EH (cell line): ENCODE measurements at places on chromosomes 1 and 21.

- DNase-seq: peak; percentile 97
Measured at GRCh38 chr1:198492872-198493271, 47.6 kb downstream of the ATP6V1G3 start.

- DNase-seq: peak; percentile 64
Measured at GRCh38 chr21:32143241-32143939, 135.5 kb downstream of the MIS18A start.

- DNase-seq: no peak
Measured at GRCh38 chr1:242083742-242084141, 84.8 kb upstream of the MAP1LC3C start.

DNA sequence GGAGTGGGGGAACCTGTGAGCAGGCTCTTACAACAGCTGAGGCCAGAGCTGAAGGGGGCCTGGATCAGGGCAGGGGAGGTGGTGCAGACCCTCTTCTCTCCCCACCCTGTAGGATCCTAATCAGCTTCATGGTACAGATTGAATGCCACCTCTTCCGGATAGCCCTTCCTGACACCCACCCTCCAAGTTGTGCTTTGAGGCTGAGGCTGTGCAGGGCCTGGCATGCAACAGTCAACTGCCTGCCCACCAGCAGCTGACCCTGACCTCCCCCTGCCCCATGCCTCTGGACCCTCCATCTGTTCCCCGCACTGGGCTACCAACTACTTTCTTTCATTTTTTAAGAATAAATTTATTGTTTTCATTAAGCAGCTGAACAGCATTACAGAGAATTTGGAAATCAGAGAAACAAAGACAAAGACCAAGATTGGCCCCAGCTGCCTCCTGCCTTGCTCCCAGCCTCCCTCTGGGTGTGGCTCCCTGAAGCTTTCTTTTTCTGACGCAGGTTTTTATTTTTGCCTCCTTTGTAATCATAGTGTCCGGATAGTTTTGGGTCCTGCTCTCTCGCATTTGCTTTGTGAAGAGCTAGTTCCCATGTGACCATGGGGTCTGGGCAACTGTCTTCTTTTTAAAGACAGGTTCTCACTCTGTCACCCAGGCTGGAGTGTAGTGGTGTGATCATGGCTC, 12.8 kb downstream of the ZNF362 start:
- no peak for DNase-seq

DNA sequence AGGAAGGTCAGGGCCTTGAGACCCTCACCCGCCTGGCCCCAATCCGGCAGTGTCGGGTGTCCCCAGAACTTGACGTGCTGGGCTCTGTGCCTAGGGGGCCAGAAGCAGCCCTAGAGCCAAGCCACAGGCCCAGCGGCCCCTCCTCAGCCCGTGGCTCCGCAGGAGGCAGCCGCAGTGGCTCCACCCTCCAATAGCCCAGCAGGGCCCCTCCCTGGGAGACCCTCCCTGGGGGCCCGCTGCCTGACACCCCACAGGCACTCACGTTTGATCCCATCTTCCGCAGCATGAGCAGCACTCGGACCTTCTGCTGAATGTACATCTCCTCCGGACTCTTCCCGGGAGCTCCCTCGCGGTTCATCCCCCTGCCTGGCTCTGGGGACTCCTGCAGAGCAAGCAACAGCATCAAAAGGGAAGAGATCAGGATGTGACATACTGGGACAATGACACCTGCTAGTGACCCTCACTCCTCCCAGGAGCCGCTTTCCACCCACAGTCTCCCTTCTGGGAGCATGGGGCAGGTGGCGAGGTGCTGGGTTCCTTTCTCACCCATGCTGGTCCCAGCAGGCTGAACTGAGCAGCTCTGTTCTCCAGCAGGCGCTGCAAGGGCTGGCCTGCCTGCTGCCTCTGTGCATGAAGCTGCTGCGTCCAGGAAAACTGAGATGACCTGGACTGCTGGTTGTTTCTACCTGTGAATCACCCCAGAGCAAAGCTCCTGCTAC, 38.2 kb downstream of the CTNNBIP1 start:
- no peak for DNase-seq

DNA sequence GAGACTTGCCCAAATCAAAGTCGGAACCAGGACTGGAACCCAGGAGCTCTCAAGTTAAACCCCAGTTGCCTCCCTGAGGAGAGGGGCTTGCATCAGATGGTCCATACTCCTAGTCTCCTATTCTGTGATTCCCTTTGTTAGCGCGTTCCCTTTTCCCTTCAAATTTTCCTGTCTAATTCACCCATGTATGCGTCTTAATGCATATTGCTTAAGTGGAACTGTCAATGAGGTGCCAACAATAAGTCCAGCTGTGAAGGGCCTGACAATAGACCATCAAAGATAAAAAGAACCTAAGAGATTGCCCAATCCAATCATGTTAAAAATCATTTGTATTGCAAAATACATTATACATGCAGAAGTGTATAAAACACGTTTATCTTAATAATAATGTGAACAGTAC, 634 bp upstream of the SPATA6 start:
- DNase-seq: no peak

GRCh38 chr1:12087797-12088314, 24.8 kb downstream of the TNFRSF8 start:
- no peak for DNase-seq

DNA sequence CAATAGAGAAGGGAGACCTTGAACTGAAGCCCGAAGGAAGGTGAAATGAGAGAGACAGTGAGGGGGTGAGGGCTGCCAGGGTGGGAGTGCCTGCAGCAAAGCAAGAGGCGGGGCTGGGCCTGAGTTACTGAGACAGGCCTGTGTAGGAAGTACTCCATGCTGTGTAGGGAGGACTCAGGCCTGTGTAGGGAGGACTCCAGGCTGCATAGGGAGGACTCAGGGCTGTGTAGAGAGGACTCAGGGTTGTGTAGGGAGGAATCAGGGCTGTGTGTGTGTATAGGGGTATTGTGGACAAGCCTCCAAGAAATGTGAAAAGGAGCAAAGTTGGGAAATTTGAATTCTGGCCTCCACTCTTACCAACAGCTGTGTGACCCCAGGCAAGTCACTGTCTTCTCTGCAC, 133.8 kb upstream of the CACNA1E start:
- DNase-seq: no peak

DNA sequence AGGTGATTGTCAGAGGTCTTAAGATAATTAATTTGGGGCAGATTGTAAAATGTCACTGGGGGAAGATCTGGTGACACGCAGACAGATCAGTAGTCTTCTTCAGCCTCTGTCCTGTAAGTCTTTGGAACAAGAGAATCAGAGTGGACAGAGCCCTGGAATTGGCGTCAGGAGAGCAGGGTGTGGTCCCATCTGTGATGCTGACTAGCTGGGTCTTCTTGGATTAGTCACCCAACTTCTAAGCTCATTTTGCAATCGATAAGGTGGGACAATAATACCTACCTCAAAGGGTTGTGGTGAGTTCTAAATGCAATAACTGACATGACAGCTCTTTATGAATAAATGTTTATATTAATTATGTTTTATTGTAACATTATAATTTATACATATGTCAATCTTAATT, 4.8 kb downstream of the FASLG start:
- DNase-seq: no peak

- DNase-seq: peak; percentile 57
Measured at GRCh38 chr1:75708910-75709309, 15.6 kb upstream of the ACADM start.

- DNase-seq: peak; percentile 22
Measured at GRCh38 chr1:14842891-14843290, 244.4 kb downstream of the KAZN start.

GRCh38 chr1:229544587-229544986, 13.9 kb downstream of the ABCB10 start:
- DNase-seq: no peak

DNA sequence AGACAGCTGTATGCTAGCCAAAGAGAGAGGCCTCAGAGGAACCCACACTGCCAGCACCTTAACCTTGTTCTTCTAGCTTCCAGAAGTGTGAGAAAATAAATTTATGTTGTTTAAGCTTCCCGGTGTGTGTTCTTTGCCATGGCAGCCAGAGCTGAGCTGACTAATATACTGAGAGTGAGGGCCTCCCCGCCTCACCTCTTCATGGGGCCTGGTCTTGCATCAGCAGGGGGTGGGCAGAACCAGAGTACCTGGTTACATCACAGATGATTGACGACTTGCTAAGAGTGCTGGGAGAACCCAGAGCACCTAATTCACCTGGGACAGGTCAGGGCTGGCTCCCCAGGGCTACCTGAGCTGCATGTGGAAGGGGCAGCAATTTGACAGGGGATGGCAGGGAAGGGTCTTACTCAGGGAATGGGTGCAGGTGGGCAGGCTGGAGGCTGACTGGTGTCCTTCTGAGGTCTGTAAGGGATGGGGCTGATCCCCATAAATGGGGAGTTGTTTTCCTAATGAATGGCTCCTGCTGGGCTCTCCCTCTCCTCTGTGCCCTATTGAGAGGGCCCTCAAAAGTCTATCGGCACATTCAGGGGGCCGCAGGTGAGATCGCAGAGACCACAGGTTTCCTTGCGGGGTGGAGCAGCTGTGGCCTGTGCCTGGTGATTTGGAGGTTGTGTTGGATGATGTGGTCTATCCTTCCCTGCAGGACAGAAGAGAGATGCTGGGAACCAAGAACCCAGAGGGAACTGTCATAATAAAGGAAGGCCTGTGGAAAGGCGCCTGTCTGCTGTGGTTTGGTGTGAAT, 60.6 kb upstream of the ETV3 start:
- no peak for DNase-seq

- DNase-seq: no peak
Measured at GRCh38 chr21:20353351-20353750, 644.9 kb upstream of the NCAM2 start.

DNA sequence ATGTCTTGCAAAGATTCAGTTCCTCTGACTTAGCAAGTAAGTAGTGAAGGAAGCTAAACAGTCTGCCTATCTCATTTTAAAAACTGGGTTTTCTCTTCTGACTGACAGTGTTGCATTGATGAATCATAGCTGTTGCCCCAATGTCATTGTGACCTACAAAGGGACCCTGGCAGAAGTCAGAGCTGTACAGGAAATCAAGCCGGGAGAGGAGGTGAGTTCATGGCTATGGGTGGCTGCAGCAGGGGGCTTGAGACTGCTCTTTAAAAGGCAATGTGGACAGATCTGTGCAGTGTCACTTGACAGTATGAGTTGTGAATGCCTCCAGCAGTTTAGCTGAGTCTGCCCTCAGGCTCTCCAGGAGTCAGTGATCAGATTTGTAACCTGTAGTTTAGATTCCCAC, 46.6 kb downstream of the SMYD2 start:
- no peak for DNase-seq

DNA sequence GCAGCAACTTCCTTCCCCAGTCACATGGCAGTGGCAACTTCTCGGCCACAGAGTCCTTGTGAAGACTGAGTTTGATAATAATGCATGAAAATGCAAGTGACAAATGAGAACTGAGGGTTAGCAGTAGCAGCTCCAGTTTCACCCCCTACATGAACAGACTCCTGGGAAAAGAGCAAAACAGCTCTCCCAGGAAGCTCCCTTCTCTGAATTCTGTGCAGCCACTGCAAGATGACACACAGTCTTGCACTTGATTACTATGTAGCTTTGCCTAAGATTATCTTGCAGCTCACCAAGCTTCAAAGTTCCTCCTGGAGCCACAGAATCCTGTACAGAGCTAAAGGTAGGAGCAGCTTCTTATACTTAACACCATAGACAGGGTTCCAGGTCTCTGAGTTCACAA, 4.7 kb downstream of the PGBD5 start:
- DNase-seq: no peak

DNA sequence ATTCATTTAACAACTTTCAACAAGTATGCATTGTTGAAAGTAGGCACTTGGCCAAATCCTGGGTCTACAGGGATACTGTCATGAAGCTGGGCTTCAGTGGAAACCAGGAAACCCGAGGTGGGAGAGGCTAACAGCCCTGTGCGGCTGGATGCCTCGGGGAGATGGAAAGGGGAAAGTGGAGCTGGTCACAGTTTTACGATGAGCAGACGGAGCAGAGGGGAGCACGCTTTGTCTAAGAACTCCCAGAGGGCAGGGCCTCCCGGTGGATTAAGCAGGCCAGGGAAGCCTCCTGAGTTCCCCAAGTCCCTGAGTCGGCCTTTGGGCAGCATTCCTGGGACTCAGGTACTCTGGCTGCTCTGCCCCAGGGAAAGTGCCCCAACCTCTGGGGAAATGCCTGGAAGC, 23.8 kb downstream of the STUM start:
- DNase-seq: no peak

DNA sequence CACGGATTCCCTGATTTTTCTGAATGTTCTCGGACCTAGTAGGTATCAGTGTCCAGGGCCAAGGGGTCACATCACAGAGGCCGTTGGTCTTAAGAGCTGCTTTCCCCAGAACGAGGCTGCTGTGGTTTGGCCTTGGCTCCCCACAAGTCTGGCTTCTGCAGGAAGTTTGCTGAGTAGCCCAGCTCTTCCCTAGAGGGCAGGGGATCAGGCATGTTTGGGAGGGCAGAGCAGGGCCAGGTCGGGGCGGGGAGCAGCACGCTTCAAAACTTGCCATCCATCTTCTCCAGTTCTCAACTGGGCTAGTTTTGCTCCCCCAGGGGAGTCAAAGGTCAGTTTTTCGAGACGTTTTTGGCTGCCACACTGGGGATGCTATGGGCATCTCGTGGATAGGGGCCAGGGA, 37.0 kb downstream of the MAN1C1 start:
- DNase-seq: no peak

DNA sequence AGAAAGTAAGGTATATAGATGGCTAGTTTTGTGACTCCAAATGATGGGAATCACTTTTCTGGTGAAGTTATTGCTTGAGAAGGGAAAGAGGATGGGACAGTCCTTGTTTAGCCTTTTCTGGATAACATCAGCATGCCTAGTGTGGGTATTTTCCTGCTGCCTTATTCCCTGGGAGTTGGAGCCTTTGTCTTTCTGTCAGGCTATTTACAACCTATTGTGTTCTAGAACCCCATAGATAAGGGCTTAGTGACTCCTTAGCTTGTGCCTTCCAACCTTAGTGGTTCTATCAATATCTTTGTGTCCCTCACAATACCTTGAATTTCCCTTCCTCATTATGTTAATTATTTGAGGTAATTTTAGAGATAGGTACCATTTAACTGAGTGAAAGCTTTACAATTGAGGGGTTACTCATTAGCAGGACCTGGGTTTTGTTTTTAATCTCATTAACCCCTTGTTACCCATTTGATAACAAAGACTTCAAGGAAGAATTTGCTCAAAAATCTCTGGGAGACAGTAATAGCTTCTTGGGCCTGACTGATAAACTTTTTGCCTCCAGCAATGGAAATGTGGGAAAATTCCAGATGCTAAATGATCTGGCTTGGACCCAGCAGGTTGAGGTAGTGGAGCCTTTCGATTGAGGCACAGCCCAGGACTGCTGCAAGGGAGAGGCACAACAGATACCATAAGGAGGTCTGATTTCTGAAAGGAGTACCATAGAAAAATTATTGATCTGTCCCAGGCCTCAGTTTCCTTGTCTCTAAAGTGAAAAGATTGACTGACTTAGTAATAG, 49.0 kb downstream of the CACHD1 start:
- DNase-seq: no peak

GRCh38 chr1:228429698-228430097, 13.0 kb upstream of the TRIM17 start:
- no peak for DNase-seq

DNA sequence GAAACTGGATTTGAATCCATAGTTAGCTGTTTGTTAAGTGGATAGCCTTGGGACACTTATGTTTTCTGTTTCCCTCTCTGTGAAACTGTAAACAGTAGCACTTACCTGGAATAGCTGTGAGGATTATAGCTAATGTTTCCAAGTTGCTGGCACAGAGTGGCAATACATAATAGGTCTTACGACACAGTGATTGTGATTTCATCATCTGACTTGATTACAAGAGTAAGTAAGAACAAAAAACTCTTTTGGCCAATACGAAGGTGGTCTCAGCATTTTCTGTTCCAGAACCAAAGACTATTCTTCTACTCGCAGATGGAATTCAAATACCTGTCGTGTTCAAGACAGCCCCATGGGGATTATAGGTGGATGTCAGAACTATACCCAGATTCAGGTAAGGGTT, 2.1 kb downstream of the C8B start:
- DNase-seq: no peak
